ENCODE measurements at places on chromosomes 12 and 14. TPM values are rescaled to one million over a fixed set of nuclear protein-coding genes. Genes with fewer than 3 reads are reported as not detected.

PTCSC3 gene
- not detected for total RNA-seq

HSPB8 gene
- 11.4 TPM for total RNA-seq

GALNT4 gene
- 6.8 TPM for total RNA-seq

GPRC5D gene
- total RNA-seq: not detected

BCL11B gene
- 0.73 TPM for total RNA-seq

CLEC4D gene
- total RNA-seq: not detected

Measured in PC-3 (cell line).